Progenitor cell of endocrine pancreas (in vitro differentiated cells): ENCODE measurements at places on chromosomes 16 and 17. TPM values are rescaled to one million over a fixed set of nuclear protein-coding genes. Genes with fewer than 3 reads are reported as not detected.

Gene STAT5A
- 0.74 and 1.4 TPM in 2 replicates for total RNA-seq

DNA sequence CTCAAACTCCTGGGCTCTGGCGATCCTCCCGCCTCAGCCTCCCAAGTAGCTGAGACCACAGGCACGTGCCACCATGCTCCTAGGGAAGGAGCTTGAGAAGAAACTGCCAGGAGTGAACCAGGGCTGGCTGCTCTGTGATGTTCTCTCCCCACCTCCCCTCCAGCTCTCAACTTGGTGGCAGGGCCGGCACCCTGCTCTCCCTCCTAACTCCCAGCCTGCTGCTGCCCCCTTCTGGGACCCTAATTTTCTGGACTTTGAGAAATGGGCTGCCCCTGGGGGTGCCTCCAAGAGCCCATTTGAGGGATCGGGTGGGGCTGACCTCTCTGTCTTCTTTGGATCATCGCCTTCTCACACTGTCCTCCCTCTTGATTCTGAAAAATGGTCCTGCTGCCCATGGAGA lies 14.9 kb upstream of the STAT3 start:
- DNase-seq = no peak

GRCh38 chr17:55531053-55531728 lies 19.9 kb upstream of the SMIM36 start:
- DNase-seq = no peak

Gene SEZ6L2
- total RNA-seq = 13.2 and 16.2 TPM in 2 replicates

DNA sequence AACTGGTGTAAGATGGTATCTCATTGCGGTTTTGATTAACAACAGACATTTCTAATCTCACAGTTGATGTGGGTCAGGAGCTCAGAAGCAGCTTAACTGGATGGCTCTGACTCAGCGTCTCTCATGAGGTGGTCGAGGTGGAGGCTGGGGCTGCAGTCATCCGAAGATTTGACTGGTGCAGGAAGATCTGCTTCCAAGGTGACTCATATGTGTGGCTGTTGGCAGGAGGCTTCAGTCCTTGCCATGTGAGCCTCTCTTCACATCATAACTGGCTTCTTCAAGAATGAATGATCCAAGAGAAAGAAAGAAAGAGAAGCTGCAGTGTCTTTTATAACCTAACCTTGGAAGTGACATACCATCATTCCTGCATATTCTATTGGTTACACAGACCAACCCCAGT lies 376.1 kb downstream of the SEC14L1 start:
- no peak for DNase-seq

DNA sequence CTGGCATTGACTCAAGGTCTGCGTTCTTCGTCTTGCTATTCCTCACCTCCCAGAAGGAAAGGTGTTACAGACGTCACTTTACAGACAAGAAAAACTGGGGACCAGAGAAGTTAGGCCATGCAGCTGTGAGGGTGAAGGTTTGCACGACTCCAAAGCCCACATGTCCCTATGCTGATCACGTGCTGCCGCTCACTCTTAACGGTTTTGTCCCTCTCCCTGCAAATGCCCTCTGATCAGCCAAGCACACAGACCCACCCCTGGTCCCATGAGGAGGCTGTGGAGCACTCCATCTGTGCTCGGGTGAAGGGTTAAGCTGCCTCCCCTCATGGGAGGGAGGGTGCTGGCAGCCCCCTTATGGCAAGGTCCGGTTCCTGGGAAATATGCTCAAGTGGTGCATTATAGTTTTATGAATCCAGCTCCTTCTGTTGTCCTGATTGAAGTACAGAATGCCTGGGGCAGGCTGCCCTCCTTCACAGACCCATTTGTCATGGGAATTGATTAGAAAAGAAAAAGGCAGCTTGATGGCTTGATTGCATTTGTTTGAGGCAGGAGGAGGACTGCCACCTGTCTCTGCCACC lies 18.8 kb downstream of the CCDC182 start:
- no peak for DNase-seq

Gene KRTAP1-1
- total RNA-seq = not detected in 2 replicates

- DNase-seq = no peak
Measured at GRCh38 chr16:85151603-85152413, 39.5 kb upstream of the CIBAR2 start.

Gene GUCY2D
- not detected in 2 replicates for total RNA-seq

Gene CASKIN1
- total RNA-seq = 12.7 and 13.1 TPM in 2 replicates

DNA sequence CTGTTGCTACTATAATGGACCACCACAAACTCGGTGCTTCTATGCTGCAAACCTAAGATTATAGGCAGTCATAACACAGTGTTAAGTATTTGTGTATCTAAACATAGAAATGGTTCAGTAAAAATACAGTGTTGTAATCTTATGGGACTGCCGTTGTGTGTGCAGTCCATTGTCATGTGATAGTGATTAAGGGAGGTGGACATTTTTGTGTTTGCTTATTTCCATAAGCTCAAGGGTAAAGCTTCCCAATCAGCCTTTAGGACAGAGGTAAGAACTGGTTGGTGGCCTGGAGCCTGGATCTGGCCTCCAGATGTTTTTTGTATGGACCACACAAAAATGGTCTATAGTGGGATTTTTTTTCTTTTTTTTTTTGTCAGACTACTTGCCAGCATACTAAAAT lies 29.9 kb downstream of the WWOX start:
- no peak for DNase-seq

DNA sequence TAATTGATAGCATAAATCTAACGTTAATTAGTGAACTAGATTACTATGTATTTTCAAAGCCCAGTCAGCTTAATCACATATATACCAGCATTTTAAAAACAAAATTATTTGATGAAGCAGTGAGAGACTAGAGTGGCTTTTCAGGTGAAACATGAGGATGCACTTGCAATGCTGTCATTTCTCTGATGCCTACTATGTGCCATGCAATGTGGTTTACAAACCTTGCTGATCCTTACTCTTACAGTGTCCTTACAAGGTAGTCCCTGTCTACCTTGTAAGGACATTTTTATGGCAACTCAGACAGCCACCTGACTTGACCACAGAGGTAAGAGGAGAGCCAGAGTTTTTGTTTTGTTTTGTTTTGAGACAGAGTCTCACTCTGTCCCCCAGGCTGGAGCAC lies 42.7 kb downstream of the CYB5B start:
- no peak for DNase-seq

DNA sequence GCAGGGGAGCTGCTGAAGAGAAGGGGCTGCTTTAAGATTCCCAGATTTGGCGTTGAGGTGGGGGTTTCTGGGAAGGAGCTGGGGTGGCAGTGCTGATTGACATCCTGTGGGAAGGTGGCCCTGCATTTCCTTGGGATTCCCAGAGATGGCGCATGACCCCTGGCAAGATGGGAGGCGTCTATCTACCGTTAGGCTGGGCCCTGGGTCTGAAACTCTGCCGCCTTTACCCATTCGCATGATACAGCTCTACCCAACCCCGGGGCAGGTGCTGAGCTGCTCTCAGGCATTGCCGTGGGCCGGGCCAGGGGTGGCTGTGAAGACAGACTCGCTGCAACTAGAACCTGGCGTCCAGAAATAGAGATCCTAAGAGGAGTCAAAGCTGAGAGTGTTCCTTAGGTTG lies 9.9 kb upstream of the MVD start:
- no peak for DNase-seq

DNA sequence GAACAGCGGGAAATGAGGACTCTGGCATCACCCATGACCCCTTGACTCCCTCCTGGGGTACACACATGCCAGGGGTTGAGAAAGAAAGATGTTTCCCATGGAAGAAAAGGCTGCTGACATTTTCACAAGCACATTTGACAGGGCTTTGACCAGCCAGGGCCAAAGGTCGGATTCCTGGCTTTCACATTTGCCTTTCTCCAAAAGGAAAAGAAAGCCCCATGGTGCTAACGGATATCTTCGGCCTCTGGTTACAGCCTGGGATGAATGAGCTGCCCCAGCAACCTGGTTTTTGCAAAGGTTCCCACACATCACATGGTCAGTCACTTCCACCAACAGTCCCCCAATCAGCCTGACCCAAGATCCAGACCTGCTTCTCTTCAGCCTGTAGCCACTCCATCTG lies 478.2 kb upstream of the CDH11 start:
- DNase-seq = no peak

Gene TM4SF5
- total RNA-seq = 0.44 and 0.57 TPM in 2 replicates

DNA sequence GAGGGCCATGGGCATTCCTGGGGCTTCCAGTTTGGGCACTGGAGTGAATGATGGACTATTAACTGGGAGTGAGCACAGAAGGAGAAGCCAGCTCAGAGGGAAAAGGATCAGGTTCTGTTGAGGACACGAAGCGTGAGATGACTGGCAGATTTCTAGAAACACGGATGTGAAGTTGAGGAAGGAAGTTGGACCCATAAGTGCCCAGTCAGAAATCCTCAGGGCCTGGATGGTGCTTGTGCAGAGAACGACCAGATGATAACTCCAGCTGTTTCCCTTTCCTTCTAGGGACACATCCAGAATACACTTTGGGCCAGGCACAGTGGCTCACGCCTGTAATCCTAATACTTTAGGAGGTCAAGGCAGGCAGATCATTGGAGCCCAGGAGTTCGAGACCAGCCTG lies 23.3 kb upstream of the ANKRD40CL start:
- DNase-seq = no peak

DNA sequence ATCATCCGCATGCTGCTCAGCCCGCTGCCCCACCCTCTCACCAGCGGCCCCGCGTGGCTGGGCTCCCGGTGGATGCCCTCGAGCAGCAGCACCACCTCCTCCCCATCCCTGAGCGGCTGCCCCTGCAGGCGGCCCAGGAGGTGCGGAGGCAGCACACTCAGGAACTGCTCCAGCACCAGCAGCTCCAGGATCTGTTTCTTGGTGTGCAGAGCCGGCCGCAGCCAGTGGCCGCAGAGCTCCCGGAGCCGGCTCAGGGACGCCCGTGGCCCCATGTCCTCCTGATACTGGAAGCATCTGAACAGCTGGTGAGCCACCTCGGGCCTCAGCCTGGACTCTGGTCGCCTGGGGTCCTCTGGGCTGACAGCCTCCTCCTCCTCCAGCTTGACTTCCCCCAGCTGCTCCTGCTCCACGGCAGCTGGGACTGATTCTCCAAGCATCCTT lies 6.6 kb downstream of the ZSCAN10 start:
- DNase-seq = no peak

DNA sequence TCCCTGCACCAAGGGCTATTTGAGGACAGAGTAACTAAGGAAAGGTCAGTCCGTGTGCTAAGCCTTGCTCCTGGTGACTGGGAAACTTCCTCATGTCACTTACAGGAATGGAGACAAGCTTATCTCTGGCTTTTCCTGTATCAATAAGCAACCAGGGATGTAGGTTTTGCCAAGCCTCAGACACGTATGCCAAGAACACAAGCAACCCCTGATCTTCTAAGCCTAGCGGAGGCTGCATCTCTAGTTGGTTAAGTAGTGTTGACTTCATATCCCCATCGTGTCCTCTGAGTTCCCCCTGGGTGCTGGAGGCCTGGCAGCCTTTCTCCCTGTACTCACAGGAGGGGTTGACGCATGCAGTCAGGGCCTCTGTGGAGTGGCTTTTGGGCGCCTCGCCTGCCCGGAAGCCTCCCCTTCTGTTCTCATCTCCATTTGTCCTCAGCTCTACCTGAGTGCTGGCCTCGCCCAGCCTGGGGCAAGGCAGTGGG lies 1.4 kb upstream of the C1QTNF1 start:
- no peak for DNase-seq

Gene MPHOSPH6
- 41.6 and 41.9 TPM in 2 replicates for total RNA-seq

GRCh38 chr17:73297934-73298861 lies 13.6 kb downstream of the CDC42EP4 start:
- no peak for DNase-seq

DNA sequence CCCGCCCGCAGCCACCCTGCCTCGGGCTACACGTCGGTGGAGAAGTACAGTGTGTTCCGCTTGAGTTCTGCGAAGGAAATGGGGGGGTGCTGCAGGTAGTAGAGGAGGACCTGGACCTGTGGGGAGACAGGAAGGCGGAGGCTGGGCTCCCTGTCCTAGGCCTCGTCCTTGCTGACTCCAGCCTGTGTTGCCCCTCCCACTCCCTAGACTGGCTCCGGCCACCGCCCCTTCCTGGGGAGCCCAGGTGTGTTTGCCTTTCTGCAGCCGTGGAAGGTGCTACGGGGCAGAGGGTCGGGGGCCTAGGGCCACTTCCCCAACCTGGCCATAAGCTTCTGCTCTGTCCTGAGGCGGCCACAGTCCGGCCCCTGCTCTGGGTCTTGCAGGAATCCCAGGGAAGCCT lies 9.1 kb downstream of the TIMM22 start:
- DNase-seq = no peak

GRCh38 chr17:78291944-78292910 lies 60.8 kb downstream of the TMEM235 start:
- no peak for DNase-seq

Gene ZCCHC14
- total RNA-seq = 40.5 and 42.4 TPM in 2 replicates

Gene PRDM7
- total RNA-seq = not detected in 2 replicates
